ENCODE measurements at places on chromosomes 3 and 15.

DNA sequence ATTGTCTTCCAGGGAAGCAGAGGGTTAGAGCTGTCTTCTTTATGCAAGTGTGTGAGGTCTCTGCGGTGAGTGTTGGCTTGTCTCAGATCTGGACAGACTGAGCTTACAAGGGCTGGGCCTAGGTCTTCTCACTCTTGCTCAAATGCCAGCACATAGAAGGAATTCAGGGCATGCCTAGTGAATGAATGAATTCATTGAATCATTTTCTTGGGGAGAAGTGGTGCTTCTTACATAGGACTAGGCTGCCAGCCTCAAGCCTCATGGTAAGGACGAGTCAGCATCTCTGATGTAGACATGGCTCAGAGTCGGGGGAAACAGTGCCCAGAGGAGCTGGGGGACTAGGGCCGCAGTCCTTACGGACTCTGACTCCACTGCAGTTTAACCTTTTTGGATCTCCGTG lies 17.2 kb downstream of the MKRN2 start:
- DNase-seq, result no peak

DNA sequence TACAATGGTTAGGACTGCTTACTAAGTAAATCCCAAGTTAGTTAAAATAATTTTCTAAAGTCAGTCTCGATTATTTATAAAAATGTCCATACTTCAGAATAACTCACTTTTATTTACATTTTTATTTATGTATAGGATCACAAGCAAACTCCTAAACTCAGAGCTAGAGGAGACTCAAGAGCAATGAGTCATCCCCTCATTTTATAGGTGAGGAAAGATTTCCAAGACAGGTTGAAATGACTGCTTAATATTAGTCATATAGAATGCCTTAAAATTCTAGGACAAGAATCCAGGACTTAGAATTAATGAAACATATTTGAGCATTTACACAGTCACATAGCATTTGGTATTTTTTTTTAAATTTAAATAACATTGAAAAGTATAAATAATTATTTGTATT lies 983.8 kb downstream of the SI start:
- DNase-seq, result no peak

- no peak for DNase-seq
These were observed 24.4 kb upstream of the THBS1 start for GRCh38 chr15:39556461-39556860.

DNA sequence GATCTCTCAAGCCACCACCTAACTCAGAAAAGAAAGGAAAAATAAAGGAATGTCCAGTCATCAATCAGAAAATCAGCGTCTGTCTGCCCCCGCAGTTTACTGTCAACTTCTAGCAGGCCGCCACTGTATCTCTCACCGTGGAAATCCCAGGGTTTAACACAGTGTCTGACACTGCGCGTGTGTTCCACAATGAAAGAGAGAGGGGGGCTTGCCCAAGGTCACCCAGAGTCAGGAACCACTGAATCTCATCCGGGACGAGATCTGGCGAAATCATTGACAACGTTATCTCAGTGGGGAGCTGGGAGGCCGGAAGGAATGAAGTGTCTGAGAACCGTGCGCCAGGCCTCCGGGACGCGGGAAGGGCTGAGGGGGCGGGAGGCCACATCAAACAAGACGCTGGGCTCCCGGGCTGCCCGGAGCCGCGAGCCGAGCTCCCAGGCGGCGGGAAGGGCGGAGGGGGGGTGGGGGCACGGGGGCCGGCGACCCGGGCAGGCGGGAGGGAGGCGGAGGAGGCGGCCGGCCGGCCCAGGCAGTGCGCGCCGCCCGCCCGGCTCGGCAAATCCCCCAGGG lies 2.2 kb upstream of the HES1 start:
- DNase-seq, result no peak

DNA sequence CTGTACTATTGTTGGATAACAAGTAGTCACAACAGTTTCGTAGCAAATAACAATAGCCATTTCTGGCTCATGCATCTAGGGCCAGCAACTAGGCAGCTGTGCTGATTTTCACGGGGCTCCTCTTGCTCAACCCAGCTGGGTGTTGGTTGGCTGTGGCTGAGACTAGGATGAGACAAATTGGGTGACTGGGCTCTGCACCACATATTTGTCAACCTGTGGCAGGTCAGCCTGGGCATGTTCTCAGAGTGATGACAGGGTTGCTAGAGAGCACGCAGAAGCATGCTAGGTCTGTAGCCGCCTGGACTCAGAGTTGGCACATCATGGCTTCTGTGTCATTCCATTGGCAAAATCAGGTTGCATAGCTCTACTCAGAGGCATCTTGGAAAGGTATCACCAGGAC lies 175.9 kb downstream of the OTOL1 start:
- no peak for DNase-seq

DNA sequence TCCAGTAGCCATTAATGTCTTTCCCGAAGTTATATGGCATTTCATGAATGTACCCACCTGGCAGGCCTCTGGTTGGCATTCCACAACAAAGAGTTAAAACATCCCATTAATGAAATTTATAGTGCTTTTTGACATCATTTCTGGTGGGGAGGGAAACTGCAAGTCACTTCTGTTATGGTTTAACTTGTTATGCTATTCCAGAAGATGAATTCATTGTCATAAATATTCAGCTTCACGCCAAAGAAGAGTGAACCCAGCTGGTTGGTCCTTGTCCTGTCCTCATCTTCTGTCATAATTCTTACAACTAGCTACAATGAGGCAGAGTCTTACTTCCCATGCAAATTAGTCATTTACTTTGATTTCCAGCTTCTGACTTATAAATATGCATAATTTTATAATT lies 471.5 kb downstream of the FGF12 start:
- no peak for DNase-seq

All from stimulated activated CD8-positive, alpha-beta memory T cell treated with anti-CD3 and anti-CD28 coated beads, Interleukin-15, amount 100 ng/mL, for 48 hours (primary cell).